ENCODE measurements at places on chromosomes 6 and 20.

- ATAC-seq, result no peak
Measured at GRCh38 chr6:170172392-170172791, 118.5 kb downstream of the DLL1 start.

DNA sequence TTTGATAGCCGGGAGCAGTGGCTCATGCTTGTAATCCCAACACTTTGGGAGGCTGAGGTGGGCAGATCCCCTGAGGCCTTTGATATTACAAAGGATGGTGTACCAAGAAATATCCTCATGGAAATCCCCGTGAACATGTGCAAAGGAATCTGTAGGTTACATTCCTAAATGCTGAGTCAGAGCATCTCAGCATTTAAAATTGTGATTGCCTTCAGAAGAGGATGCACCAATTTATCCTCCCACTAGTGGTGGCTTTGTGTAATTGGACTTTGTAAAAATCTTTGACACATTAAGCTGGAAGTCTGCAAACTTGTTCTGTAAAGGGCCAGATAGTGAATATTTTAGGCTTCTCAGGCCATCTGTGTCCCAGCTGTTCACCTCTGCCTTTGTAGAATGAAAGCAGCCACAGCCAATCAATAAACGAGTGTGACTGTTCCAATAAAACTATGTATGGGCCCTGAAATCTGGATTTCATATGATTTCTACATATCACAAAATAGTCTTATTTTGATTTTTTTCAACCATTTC lies 11.8 kb downstream of the TMEM14B start:
- peak; percentile 46 for ATAC-seq

GRCh38 chr20:21357844-21358243 lies 39.5 kb downstream of the NKX2-4 start:
- no peak for ATAC-seq

- ATAC-seq, result no peak
Measured at GRCh38 chr6:27130668-27131428, 116.7 kb upstream of the PRSS16 start.

GRCh38 chr6:57040011-57040410 lies 6.5 kb upstream of the KIAA1586 start:
- no peak for ATAC-seq

GRCh38 chr6:56314683-56315523 lies 67.5 kb upstream of the COL21A1 start:
- no peak for ATAC-seq

DNA sequence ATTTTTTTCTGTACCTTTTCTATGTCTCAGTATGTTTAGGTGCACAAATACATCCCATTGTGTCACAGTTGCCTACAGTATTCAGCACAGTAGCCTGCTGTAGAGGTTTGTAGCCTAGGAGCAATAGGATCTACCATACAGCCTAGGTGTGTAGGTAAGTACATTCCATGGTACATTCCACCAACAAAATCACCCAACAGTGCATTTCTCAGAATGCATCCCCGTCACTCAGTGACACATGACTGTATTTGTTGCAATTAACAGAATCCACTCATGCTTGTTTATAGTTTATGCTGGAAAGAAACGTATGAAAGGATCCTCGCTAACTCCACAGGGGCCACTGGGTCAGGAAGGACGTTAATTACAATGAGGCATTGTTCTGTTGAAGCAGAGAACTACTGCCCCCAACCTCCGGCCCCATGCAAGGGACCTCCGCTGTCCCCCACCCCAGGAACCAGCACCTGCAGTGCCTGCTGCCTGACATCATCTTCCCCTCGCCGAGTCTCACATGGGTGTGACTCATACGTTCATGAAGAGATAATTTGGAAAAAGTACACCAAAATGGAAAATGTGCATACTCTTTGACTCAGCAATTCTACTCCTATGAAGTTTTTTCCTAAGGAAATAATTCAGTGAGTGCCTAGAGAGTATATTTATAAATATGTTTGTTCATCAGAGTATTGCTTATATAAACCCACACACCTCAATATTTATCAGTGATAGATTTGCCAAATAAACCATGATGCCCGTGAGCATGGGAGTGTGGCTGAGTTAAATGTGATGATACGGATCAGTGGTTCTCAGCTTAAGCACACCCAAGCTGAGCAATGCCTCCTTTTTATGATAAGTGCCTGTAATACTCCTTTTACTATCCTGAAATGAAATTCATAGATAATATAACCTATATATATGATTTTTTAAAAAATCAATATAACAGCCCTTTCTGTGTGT lies 156.4 kb upstream of the ECI2 start:
- ATAC-seq, result no peak

DNA sequence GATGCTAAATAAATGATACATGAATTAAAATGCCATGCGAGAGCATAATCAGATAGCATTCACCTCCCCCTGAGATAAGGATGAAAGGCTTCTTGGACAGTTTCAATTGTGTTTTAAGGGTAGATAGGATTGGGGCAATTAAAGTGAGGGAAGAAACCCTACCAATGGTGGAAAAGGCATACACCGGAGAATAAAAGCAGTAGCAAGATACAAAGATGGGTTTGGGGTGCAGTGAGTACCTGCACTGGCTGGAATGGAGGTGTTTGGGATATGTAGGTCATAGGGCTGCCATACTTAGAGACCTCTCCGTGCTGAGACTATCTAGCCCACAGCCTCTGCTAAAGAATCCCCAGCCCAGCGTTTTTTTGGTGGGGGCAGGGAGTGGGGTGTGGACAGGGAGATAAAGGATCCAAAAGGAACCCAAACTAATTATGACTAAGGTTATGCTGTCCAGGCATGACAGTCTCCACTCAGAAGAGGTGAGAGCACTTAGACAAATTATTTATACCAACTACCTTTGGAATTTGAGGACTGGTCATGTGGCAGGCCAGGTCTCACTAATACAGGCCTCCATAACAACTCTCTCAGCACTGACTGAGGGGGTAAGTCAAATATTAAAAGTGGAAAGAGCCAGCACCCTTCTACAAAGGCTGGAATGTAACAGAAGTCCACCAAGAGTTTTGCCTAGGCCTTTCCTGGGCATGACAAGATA lies 280.8 kb downstream of the ADGB start:
- no peak for ATAC-seq

DNA sequence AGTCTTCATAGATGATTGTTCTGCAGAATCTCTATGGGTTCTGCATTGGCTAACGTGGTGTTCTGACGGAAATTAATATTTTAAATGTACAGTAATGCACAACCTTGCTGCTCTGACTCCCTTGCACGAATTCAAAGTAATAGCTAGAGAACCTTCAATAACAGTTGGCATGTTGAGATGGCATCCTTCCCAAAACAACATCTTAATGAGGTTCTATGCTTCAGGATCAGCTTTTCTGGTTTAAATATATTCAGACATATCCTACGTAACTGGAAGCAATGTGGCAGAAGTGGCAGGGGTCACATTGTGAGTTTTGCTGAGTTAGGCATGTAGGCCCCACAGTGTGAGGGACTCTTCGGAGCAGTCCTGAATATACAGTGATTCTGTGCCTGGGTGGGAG lies 25.7 kb downstream of the DSE start:
- ATAC-seq, result no peak

DNA sequence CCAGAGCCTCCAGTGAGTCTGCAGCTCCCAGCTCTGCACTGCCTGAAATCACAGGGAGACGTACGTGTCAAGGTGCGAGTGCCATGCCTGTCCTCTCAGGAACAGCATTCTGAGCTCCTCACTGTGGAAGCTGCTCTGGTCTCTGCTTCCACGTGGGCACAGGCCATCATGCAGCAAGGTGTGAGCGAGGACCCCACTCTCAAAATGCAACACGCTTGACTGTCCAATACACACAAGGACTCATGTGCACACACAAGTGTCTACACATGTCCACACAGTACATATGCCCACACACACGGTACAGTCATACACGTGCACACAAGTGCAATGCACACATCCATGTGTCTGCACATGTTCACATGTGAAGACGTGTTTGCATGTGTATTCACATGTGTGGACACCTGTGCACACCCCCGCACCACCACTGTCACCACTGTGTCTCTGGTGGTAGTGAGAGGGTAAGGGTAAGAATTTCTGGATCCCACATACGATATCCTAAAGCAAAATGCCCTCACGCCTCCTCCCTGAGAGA lies 260.5 kb downstream of the DLL1 start:
- no peak for ATAC-seq
